ENCODE measurements at places on chromosomes 6 and 20.
A peak's percentile ranks its signal among the peaks of the same experiment; 100 is the strongest.

- DNase-seq: no peak
These were observed 33.3 kb downstream of the BLOC1S5 start for GRCh38 chr6:8030920-8031319.

DNA sequence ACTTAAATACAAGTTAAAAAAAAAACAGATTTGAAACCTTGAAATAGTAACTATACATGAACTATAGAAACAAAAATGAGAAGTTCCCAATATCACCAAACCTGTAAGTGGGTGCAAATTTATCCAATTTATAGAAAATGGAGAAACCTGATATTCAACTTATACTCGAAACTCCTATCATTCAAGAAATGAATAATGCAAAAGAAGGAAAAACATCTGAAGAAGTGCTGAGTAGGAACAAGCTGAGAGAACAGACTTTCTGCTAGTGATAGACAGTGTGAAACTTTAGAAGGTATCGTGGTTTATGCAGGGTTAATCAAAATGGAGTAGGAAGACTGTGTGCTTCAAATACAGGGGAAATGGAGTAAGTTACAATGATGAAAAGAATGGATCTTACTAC lies 4.5 kb downstream of the GPR63 start:
- DNase-seq: no peak

- DNase-seq: no peak
These were observed 25.1 kb upstream of the PNPLA1 start for GRCh38 chr6:36244641-36245280.

GRCh38 chr6:37838219-37838921 lies 18.8 kb downstream of the ZFAND3 start:
- DNase-seq: peak; percentile 60

GRCh38 chr6:165543781-165544180 lies 119.3 kb downstream of the PDE10A start:
- no peak for DNase-seq

- no peak for DNase-seq
These were observed 85.6 kb downstream of the GPR6 start for GRCh38 chr6:110063594-110064263.

- no peak for DNase-seq
These were observed 109.5 kb upstream of the NFATC2 start for GRCh38 chr20:51651921-51652549.

- no peak for DNase-seq
These were observed 46.6 kb upstream of the AFDN start for GRCh38 chr6:167779993-167780655.

DNA sequence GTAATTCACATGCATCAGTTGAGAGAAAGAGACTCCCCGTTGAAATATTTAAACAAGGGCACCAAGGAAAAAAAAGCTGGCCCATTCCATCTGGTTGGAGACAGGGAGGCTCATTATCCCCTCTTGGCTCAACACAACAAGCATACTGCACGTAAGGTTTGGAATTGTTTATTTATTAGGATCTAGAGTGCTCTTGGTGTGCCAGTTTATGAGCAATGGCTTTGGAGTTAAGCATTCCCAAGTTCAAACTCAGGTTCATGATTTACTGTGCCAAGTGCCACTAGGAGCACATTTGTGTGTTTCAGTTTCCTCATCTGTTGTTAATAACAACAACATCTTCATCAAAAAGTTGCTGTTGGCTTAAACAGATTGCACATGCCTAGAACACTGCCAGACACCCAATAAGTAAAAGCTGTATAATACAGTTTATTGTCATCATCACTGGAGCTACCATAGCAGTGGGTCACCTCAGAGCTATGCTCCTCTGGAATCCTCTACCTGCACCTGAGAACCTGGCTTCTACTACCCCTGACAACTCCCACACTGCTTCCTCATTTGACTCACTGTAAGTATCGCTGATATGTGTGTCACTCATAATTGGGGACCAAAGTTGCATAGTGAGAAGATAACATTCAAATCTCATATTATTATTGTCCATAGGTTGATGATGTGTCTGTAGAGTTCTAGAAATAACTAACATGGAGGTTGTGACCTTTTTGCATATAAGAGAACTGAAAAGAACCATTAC lies 5.4 kb downstream of the SLC17A3 start:
- no peak for DNase-seq

GRCh38 chr6:25642667-25643328 lies 9.2 kb upstream of the SCGN start:
- no peak for DNase-seq

DNA sequence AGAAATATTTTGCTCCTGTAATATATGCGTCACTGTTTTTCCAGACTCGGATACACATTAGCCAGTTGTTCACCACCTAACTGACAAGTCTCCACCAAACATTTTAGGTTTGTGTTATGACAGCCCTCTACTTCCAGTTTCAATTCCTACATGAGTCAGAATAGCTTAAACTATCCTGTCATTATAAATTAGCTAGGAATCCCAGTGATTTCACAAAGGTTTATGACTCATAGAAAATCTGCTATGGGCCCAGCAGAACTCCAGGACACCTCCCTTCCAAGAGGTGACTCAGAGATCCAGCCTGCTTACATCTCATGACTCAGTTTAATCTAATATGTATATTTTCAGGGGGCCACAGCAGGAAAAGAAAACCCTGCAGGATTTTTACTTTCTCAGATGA lies 17.4 kb upstream of the PLCB4 start:
- DNase-seq: peak; percentile 88

GRCh38 chr6:140276719-140277118 lies 902.3 kb upstream of the CITED2 start:
- no peak for DNase-seq

GRCh38 chr6:13451181-13451895 lies 36.1 kb downstream of the GFOD1 start:
- DNase-seq: no peak

DNA sequence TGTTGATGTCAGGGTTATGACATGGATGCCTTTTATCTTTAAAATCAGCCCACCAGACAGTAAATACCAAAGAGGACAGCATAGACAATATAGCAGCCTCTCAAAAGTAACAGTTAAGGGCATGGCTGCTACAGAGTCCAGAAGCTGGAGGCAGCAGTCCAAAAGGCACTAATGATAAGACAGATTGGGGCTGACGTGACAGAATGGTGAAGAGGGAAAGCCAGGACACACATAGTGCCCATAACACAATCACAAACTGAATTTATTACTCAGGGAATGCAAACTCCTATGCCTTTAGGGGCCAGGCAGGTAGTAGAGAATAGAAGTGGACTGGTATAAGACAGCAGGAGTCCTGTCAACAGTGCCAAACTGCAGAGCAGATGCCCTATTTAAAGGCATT lies 40.7 kb downstream of the TP53INP2 start:
- no peak for DNase-seq

GRCh38 chr6:159654483-159655098 lies 38.5 kb downstream of the SOD2 start:
- peak; percentile 54 for DNase-seq

DNA sequence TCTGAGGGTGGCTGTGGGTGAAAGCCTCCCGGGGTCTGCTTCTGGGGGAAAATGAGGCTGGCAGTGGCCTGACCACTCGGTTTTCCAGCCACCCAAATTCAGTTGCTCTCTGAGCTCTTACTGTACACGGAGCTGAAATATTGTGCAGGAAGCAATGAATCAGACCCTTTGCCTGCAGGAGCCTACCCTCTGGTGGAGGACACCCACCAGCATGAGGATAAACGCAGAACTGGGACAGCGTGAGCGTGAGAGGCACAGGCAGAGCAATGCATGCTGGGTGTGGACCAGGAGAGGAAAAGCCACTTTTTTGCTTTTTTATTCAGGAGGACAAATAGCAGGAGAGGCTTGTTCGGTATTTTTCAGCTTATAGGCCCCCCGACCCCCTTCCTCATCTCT lies 298.0 kb downstream of the QKI start:
- peak; percentile 31 for DNase-seq

GRCh38 chr6:149482545-149483333 lies 2.1 kb downstream of the ZC3H12D start:
- DNase-seq: no peak

- DNase-seq: peak; percentile 26
These were observed 661 bp downstream of the LCA5 start for GRCh38 chr6:79536585-79536953.

DNA sequence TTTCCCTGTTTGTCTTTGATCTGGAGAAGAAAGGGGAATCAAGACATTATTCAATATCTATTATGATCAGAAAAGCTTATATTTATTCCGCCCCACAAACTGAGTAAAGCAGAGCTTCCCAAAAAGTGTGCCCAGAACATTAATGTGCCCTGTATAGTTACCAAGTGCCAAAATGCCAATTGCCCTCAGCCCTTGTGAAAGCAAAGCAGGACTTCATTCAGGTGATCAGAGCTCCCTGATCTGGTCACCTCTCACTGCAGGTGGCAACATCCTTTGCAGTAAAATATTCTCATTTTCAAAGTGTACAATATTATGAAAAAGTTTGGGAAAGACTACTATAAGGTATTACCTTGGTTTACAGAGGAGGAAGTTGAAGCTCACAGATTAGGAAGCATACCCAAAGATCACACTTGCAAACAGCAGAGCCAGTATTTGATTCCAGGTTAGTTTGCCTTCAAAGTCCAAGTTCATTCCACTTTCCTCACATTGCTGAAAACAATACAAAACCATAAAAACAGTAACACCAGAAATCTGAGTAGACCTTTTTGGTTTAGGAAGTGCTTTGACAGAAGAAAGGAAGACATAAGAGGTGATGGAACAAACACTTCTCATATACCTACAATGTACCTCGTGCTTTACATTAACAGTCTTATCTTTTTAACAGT lies 19.6 kb upstream of the GCLC start:
- DNase-seq: no peak

DNA sequence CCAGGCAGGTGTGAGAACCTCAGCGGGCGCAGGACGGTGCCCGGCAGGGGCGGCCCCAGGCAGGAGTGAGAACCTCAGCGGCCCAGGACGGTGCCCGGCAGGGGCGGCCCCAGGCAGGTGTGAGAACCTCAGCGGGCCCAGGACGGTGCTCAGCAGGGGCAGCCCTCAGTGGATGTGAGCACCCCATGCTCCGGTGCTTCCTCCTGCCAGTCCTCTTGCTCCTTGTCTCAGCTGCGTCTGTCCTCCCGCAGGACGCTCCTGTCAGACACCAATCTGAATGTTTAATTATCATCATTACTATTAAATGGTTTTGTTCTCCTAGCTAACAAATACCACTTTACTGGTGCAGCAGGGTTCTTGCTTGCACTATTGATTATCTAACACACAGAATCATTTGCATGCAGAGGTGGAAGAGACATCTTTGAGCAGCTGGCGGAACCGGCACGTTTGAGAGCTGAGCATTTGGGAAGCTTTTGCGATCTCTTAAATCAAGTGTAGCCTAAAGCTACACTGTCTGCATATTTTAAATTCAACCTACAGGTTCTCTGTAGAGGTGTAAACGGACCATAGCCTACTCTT lies 39.4 kb upstream of the DACT2 start:
- no peak for DNase-seq
